ENCODE measurements at places on chromosomes 11 and 22. TPM values are rescaled to one million over a fixed set of nuclear protein-coding genes. Genes with fewer than 3 reads are reported as not detected.
A peak's percentile ranks its signal among the peaks of the same experiment; 100 is the strongest.

TCIRG1 gene
- total RNA-seq: 36.9 TPM

- no peak for DNase-seq
Observed at GRCh38 chr11:34792814-34793258, 123.3 kb downstream of the APIP start.

DNA sequence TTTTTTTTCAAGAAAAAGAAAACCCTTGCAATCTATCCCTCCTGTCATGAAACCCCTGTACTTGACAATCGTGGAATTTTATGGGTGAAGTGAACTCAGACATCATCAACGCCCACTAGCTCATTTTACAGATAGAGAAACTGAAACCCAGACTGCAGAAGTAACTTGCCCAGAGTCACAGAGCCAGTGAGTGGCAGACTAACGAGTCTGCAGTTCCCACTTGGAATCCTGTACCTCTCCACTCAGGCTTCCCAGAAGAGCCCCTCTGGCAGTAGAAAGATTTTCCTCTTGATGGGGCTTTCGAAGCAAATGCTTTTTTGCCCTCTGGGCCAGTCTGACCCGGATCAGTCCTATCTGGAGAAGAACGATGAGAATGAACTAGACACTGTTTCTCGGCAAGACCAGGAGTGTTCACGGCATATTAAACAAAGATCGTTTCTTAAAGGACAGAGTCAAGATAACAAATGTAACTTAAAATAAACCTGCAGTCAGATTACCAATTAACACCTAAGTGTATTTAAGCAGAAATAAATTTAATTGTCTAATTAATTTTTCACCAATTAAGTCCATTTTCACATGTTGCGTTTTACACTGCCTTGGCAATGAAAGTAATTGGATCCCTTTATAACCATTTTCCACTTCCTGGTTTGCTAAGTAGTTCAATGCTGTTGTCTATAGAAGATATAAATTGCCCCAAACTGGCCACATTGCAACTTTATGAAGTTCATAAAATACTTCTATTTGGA, 61.3 kb upstream of the CREB3L1 start:
- DNase-seq: no peak

MARK2 gene
- total RNA-seq: 10.1 TPM

RASL10A gene
- total RNA-seq: not detected

DNA sequence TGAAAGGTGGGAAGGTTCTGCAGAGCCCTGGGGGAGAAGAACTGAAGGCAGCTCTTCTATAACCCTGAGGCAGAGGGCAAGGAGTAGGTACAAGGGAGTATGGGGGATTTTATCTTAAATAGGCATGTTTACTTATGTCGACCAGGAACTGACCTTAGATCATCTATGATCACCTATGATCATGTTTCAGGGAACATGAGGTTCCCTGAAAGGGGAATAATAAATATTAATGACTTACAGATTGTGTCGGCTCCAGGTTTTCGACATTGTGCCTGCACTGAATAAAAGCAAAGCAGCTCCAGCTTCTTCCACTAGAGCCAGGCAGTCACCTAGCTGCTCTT, 9.9 kb downstream of the GSTP1 start:
- DNase-seq: no peak

DNA sequence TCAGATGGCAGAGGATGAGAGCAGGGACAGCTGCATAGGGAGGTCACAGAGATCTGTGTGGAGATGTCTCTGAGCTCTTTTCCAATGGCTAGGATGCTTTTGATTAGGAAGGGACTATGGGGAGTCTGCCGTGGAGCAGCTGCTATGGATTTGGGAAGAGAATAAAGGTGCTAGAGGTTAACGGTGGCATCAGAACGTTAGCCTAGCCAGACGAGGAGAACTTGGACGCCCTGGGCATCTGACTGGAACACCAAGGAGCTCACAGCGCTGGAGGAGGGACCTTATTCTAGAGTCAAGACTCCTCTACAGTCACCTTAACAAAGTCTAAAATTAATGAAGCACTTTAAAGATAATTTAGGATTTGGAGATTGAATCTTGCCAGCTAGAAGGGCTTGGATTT, 157.2 kb upstream of the B3GAT1 start:
- DNase-seq: no peak

CABP4 gene
- total RNA-seq: 3.0 TPM

- DNase-seq: peak; percentile 42
Observed at GRCh38 chr11:73218106-73218829, at the start of gene P2RY2. Gene P2RY2 (plus strand): TSS chr11:73218281. CDS start chr11:73234160, 15,879 bp downstream.

NUDT8 gene
- total RNA-seq: not detected

- DNase-seq: no peak
Observed at GRCh38 chr11:102791271-102792036, 6.5 kb downstream of the MMP1 start.

CHADL gene
- total RNA-seq: not detected

DNA sequence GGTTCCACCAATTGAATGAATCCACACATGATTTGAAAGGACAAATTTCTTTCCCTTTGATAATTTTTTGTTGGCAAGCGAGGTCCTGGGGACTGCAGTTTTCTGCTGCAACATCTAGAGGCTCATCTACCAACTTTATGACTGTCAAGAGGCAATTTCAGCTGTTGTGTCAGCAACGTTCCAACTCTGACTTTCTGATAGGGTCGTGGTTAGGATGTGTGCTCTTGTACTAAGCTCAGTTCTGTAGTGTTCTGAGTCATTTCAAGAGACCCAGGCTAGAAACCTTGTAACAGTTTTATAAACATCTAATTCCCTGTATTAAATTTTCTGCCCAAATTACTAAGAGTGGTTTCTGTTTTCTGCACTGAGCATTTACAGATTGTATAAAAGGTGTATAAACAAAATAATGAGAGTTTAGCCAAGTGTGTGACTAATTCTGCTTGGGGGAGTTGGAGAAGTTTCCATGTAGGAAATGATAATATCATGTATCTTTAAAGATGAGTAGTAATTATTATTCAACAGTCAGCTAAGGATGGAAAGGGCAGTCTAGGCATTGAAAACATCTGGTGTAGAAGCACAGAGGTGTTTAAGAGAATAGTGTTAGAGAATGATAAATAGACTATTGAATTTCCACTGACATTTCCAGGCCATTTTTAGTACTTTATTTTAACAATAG, 72.2 kb downstream of the RBMXL2 start:
- peak; percentile 17 for DNase-seq

DNA sequence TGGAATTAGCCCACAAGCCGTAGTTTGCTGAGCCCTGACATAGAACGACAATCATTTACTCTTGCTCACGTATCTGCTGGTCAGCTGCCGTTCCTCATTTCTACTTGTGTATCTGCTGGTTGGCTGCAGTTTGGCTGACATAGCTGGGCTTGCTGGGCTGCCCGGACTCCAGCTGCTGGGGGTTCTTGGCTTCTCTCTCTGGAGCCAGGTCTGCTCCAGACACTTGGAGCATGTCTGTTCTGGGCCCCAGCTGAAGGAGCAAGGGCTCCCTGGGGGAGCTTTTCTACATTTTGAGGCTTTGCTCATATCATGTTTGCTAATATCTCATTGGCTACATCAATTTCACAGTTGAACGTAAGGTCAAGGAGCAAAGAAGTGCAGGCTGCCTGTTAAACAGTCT, 47.3 kb downstream of the PRDM11 start:
- DNase-seq: no peak

OR52I2 gene
- total RNA-seq: not detected

C11orf65 gene
- 0.92 TPM for total RNA-seq

GRCh38 chr11:95886462-95886861, 37.4 kb downstream of the MTMR2 start:
- DNase-seq: no peak

DNA sequence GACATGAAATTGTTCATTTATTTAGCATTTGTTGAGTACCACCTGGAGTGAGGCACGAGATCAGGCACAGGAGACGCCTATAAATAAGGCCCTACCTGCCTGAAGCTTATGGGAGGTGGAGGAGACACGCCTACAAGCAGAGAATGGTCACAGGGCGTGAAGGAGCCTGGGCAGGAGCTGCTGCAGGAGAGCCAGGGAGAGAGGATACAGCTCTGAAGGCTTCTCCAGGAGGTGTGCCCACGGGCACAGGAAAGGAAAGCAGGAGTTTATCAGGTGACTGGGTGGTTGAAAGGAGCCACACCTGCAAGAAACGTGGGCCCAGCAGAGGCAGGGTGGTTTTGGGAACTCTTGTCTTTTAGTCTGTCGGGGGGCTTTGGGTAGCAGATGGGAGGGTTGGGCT, 70.3 kb downstream of the BMAL1 start:
- no peak for DNase-seq

GRCh38 chr11:80330264-80330663, 889.4 kb upstream of the TENM4 start:
- no peak for DNase-seq

GRCh38 chr22:38453996-38454352, 1.0 kb downstream of the KCNJ4 start:
- no peak for DNase-seq

- DNase-seq: no peak
Observed at GRCh38 chr11:59040607-59041006, 45.5 kb upstream of the GLYATL1B start.

BACE1-AS gene
- 0.15 TPM for total RNA-seq

DCHS1 gene
- total RNA-seq: 5.4 TPM

- no peak for DNase-seq
Observed at GRCh38 chr22:23263651-23264555, 83.6 kb downstream of the BCR start.

- DNase-seq: no peak
Observed at GRCh38 chr11:3667149-3668035, 3.8 kb downstream of the CHRNA10 start.

- DNase-seq: peak; percentile 10
Observed at GRCh38 chr11:122085264-122085663, 30.8 kb downstream of the BLID start.

LRRC74B gene
- total RNA-seq: not detected

TBX10 gene
- not detected for total RNA-seq

GRCh38 chr22:20279662-20280134, 11.6 kb upstream of the RTN4R start:
- DNase-seq: no peak

DNA sequence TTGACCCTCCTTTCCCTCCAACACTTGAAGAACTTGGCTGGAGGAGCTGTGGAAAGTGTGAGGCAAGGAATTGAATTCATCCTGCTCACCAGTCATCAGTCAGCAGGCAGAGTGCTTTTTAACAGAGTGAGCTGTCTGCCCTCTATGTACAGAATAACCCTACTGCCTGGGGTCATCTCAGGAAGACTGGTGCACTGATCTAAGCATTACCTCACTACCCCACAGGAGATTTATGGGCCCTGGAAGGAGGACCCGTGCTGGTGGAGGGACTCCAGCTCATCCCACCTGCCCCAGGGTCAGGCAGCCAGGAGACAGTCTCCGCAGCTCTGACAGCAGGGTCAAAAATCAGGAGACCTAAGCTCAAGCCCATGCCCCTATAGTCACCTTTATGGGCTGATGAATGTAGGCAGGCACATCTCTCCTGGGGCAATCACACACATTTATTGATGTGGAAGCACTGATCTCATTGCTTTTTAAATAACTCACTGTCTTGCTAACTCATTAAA, 270.8 kb upstream of the SESN3 start:
- DNase-seq: no peak

DNA sequence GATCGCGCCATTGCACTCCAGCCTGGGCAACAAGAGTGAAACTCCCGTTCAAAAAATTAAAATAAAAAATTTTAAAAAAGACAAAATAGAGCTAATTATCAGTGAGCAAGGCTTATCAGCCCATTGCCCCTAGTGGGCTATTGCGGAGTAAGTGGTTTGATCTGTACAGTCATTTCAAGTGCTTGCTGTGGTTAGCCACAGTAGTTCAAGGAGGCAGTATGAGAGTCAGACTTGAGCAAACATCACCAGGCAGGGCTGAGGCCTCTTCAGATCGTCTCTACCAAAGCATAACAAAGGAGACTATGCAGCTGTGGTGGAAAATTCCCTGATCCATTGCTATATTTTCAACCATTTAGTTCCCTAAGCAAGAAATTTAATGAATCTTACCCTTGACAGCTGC, 4.3 kb upstream of the SBF2 start:
- no peak for DNase-seq

DNA sequence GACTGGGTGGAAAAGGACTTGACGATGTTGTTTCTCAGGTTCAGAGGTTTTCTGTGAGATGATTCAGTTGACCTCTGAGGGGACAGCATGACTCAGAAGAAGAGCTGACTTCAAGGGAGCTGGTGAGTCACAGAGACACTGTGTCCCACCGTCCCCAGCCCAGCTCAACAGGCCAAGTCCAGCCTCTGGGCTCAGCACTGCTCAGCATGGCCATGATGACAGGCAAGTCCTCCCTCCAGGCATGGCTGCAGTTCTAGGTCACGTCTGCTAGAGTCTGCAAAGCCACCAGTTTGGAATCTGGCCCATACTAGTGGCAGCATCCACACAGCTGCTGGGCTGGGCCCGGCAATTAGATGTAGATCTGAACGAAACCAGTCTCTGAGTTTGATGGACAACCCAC, 12.9 kb downstream of the TRIM29 start:
- peak; percentile 11 for DNase-seq

ROBO4 gene
- total RNA-seq: 13.7 TPM

MRGPRE gene
- not detected for total RNA-seq

- DNase-seq: peak; percentile 63
Observed at GRCh38 chr11:130636722-130637464, 188.4 kb downstream of the ADAMTS15 start.

GRCh38 chr11:121649798-121650197, 197.0 kb upstream of the SORL1-AS1 start:
- DNase-seq: no peak

Data from MG63 (cell line).